ENCODE measurements at places on chromosomes 5 and 9. TPM values are rescaled to one million over a fixed set of nuclear protein-coding genes. Genes with fewer than 3 reads are reported as not detected.

The PCDHA12 gene
- polyA plus RNA-seq, result 1.1 TPM

The PCDHB11 gene
- polyA plus RNA-seq, result 0.47 TPM

DNA sequence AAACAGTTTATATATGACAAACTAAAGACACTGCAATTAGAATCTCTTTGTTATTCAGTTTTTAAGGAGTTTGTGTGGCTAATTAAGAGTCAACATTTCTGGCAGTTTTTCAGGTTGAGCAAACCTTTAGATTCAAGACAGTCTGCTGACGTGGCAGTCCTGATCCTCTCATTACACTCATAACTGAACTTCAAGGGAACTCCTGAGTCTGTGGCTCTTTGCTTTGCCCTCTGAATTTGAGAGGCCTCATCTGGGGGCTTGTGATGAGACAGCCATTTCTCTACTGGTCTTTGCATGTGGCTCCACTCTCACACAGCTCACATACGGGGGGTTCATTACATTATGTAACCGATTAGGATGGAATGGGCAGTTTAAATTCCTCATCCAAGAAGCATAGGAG lies 182.9 kb upstream of the MEF2C start:
- no peak for DNase-seq

GRCh38 chr9:125652759-125653158 lies 54.2 kb downstream of the MAPKAP1 start:
- DNase-seq, result no peak

DNA sequence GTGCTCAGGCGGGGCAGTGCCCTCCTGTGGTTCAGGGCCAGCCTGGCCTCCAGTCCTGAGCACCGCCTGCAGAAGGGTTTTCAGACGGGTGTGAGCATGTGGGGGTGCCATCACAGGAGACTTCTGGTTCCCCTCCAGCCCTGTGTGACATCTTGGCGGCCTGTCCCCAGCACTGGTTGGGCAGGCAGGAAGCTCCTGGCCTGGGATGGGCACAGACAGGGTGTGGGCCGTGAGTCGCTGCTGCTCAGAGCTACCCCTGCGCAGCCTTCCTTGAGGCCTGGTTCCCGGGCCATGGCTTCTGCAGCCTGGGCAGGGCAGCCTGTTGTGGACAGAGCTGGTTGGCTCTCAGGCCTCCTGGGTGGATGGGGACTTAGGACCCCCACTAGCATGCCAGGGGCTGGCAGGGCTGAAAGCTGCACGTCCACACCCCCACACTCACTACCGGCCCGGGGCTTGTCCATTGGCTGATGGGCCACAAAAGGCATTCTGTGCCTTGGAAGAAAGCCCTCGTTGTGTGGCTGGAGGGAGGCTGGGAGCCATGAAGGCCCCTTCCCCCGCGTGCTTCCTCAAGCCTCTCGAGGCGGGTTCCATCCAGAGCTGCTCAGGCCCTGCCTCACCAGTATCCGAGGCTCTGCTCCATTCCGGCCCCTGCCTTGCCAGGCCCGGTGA lies 58.7 kb downstream of the RXRA start:
- no peak for DNase-seq

DNA sequence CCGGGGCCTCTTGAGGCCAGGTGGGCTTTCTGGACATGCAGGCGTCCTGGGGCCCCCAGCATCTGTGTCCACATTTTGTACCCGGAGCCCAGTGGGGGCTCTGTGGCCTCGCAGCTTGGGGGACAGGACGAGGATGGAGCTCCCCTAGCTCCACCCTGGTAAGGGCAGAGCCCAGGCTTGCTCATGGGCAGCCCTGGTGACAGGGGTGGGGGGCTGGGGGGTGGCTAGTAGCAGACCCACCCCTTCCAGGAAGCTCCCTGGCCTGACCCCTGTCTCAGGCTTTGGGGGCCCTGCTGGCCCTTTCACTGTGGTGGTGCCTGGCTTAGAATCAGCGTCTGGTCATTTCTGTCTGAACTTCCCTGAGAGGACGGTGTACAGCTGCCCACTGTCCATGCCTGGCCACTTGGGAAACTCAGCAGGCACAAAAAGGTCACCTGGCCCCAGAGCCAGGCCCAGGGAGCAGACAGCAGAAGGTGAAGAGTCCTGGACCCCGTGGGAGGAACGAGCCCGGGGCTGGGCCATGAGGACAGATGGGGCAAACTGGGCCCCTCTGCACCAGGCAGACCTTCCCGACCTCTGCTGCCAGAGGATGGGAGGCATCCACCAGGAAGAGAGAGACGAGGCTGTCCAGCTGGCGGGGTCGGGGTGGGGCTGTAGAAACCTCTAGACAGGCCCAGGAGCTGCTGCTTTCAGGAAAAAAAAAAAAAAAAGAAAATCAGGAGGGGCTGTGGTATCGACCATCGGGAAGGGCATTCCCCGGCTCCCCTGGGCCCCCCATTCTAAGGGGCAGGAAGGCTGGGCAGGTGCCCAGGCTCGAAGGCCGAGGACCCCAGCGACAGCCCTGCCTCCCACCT lies 52.8 kb downstream of the EXD3 start:
- DNase-seq, result no peak

GRCh38 chr9:27209034-27209433 lies 87.9 kb downstream of the EQTN start:
- DNase-seq, result no peak

- DNase-seq, result no peak
Measured at GRCh38 chr5:6311568-6312501, 66.5 kb downstream of the MED10 start.

DNA sequence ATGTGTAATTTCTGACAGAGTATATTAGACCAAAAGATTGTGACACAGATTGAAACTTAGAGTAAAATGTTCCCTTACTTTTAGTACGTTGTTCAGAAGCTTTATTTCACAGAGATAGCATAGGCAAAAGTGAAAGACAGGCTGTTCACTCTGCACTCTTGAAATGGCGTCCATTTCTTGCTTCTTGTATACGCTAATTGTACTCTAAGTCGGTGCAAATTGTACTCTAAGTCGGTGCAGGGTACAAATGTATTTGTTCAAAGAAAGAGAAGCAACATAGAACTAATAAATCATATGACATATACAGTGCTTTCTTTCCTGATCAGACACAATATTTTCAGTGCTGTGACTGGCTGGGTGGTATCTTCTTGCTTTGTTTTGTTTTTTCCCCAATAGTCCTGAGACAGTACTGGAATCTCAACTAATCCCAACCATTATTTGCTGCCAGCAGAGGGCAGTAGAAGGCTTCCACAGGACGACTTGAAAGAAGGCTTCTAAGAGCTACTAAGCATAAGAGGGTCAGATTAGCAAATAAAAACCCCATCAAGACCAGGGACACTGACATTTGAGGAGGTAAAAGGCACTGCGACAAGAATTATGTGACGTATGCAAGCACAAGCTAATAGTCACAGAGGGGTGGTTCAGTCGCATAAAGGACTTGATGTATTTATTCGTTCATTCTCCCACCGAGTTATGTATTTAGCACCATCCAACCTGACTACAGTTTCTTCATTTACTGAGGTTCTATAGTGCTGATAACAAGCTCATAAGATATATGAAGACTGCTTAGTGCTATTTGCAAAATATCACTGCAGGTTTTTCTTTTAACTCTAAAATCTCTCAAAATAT lies 831.8 kb downstream of the TAF11L14 start:
- peak; percentile 79 for DNase-seq

- DNase-seq, result peak; percentile 89
Measured at GRCh38 chr5:40904205-40904993, 4.9 kb upstream of the C7 start.
